ENCODE measurements at places on chromosomes 1 and 21.
A peak's percentile ranks its signal among the peaks of the same experiment; 100 is the strongest.

- no peak for DNase-seq
Measured at GRCh38 chr1:110773813-110774212, 99.1 kb upstream of the KCNA3 start.

DNA sequence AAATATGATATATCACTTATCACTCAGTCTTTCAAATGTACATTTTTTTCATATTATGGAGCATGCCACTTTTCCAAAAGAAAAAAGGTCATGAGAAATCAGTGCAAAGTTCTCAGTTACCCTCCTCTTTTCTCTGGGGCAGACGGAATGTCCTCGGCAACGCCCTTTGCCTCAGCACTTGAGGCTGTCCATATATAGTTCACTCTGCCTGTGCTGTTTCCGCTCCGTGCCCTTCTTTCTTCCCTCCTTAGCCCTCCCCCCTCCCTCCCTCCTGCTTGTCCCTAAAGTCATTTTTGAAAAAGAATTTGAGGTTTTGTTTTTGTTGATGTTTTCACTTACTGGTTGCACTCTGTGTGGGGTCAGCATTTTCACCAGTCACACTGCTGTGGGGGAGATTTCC lies 5.4 kb downstream of the BARHL2 start:
- DNase-seq = no peak

- DNase-seq = no peak
Measured at GRCh38 chr1:228853637-228854036, 118.4 kb downstream of the RHOU start.

GRCh38 chr21:14763695-14764064 lies 217.6 kb upstream of the SAMSN1 start:
- DNase-seq = no peak

DNA sequence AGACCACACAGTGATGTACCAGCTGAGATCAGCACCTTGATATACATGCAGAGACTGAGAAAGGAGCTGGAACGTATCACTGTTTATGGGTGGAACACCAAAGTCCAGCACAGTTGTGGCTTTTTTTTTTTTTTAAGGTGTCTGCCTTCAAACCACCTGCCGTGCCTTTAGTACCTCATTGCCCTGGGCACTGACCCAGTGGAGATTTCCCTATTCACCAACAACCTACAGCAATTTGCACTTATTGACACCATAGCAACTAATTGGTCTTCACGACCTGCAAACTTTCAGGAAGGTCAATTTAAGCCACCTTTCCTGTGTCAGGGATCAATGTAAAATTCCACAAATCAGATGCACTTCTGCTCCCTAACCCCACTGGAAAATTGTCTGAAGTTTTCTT lies 181.6 kb upstream of the ADGRL2 start:
- no peak for DNase-seq

GRCh38 chr1:170494369-170494768 lies 37.6 kb upstream of the GORAB start:
- peak; percentile 87 for DNase-seq

Measured in RPMI7951 (cell line).